ENCODE measurements at places on chromosomes 12 and 14.

DNA sequence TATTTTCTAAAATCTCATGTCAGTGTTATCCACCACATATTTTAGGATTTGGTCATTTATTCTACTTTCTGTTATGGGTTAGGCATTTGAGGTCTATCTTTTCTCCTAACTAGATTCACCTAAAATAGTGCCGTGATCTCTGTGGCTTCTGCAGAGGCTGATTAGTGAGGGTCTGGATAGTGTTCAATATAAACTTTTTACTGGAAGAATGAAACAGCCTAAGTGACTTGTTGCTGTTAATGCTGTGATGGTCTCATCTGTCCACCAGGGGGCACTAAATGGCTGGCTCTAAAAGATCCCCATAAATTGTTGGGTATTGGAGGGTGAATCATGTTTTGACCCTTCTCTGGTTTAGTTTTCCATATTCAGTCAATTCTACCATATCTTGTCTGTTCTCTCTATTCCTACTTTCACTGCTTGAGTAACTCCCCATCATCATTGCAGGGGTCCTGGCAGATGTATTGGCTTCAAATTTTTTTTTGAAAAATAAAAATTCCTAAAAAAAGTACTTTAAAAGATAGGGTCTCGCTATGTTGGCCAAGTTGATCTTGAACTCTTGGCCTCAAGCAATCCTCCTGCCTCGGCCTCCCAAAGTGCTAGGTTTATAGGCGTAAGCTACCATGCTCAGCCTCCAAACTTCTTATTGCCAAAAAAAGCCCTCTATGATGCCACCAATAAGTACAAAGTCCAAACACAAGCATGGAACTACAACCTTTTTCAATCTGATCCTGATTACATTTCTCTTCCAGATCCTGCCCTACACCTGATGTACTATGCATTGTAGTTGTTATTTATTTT lies 6.9 kb downstream of the PABPN1 start:
- DNase-seq = no peak

- DNase-seq = no peak
Observed at GRCh38 chr12:53561590-53561953, 54.3 kb upstream of the NPFF start.

GRCh38 chr12:51388069-51388799 lies 3.0 kb downstream of the GALNT6 start:
- DNase-seq = no peak

DNA sequence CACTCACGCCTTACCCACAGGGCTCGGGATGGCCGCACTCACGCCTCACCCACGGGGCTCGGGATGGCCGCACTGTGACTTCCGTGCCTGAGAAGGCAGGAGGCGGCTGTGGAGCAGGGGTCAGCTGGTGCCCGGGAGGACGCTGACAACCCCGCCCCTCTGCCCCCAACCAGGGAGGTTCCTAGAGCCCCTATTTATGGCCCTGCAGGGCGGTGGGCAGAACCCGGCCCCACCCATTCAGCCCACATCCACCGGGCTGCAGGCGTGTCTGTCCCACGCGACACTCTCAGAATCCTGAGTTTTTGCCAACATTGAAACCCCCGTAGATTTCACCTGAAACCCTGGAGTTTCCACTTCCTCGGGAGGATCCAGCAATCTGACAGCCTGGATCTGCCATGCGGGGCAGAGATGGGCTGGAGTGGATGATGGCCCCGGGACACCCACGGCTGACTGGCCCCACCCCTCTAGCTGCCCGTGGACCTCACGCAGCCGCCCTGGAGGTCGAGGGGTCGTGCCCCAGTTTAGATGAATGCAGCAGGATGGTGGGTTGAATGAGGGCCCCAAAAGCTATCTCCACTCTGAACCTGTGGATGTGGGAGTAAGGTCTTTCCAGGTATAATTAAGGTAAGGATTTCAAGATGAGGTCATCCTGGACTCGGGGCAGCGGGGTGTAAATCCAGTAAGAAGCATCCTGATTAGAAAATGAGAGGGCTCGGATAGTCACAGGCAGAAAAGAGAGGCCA lies 20.4 kb downstream of the GALNT9 start:
- no peak for DNase-seq

- DNase-seq = no peak
Observed at GRCh38 chr14:68663385-68664076, 129.3 kb downstream of the ZFP36L1 start.

GRCh38 chr14:72636871-72637270 lies 257.0 kb downstream of the DPF3 start:
- no peak for DNase-seq

DNA sequence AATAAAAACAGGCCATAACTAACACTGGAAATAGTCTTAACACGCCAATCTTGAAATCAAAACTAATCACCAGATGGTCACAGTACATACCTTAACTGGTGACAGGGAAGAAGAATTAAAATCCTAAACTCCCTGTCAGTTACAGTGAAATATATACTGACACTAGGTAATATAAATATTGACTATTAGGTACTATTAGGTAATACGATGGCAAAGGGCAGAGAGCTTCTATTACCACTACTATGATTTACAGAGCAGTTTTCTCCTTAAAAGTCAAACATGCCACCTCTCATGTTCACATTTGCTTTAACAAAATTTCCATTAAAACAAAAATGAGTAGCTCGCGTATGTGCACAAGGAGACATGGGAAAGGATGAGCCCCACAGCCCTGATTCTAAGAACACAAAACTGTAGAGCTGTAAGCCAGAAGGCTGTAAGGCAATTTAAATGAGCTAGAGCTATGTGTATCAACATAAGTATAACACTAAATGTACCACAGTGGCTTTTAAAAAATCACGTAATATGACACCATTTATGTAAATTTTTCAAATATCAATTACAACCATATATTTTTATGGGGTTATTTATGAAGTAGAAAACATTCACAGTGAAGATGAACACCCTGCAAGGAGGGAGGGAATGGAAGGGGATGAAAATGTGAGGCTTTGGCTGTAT lies 19.1 kb downstream of the SETD3 start:
- DNase-seq = no peak

DNA sequence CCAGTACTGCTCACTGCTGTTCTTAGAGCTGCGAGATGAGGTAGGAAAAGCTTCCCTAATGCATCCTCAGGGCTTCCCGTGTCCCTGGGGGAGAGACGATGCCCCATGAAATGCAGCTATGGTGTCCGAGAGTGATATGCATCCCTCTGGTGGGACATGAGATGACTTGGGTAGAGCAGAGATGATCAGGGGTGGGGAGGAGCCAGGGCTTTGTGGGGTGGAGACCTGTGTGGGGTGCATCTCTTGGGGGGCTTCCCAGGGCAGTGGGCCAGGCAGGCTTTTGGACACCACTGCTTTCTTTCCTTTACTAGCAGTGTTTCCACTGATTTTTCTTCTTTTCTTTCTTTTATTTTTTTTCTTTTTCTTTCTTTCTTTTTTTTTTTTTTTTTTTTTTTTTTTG lies 147.3 kb downstream of the ADGRD1 start:
- DNase-seq = no peak

- no peak for DNase-seq
Observed at GRCh38 chr12:87921621-87922020, 107.6 kb downstream of the C12orf50 start.

DNA sequence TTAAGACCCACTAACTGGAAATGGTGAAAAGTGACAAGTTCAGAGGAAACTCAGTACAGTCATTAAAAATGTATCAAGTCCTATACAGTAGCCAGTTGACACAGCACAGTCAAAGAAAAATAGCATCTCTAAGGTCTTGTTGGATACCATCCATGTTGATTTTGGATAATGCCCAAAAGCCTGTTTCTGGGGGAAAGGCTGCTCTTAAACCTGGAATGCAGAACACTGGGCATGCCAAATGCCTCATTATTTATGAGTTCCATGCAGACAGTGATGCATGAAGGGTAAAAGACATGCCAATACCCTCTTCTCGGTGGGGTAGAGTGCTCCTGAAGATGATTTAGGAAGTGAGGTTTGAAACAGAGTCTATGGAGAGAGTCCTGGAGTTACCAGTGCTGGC lies 29.6 kb downstream of the KCNK13 start:
- DNase-seq = no peak

Measured in hypothalamus (tissue), 51 donors.